ENCODE measurements at places on chromosomes 2 and 18.

DNA sequence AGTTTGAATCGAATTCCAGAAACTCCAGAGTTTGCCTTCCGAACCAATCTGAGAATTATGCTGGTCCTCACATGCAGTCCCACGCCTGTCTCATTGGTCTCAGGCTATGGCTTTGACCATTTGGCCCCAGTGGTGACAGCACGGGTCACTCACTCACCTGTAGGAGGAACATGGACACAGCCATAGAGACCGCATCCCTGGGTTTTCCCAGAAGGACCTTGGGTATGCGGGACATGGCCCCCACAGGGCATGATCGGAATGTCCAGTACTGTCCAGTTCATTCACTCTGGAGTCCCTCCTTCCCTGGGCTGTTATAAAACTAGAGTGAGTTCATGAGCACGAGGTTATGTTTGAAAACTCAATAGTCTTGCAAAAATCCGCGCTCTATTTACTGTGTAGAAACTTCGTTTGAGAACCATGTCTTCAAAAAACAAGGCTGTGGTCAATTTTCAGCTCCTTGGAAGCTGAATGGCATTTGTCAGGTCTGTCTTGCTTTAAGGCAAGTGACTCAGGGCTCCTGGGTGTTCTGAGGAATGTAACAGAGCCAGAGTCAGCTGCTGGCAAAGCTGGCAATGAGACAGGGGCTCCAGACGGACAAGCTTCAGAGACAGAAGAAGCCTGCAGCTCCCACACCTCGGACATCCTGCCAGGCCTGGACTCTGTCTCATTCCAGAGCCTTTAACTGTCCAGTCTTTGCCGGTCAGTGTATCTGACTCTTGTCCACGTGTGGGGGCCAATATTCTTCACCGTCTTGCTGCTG is 86.7 kb upstream of the TMEM18 start:
- no peak for DNase-seq

- DNase-seq = no peak
Observed at GRCh38 chr2:29562896-29563295, 358.5 kb downstream of the ALK start.

DNA sequence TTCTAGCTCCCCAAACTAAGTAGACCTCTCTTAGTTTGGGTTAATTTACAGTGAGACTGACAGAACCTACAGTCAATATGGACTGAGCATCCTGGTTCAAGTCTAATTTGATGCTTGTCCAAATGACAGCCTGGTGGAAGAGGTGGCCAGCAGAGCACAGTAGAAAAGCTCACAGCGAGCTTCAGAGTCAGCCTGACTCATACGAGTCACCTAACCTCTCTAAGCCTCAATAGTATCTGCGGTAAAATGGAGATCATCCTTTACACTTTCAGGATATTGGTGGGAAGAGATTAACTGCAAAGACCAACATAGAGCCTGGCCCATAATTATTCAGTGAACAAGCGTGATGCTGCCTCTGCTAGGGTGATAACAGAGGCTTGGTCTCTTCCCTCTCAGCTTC is 54.5 kb downstream of the DOCK10 start:
- no peak for DNase-seq

- no peak for DNase-seq
Observed at GRCh38 chr2:216881411-216881810, 21.5 kb upstream of the TNP1 start.

GRCh38 chr18:58838165-58838860 is 26.4 kb upstream of the ZNF532 start:
- no peak for DNase-seq

- DNase-seq = no peak
Observed at GRCh38 chr2:30127016-30127893, 19.6 kb upstream of the YPEL5 start.

DNA sequence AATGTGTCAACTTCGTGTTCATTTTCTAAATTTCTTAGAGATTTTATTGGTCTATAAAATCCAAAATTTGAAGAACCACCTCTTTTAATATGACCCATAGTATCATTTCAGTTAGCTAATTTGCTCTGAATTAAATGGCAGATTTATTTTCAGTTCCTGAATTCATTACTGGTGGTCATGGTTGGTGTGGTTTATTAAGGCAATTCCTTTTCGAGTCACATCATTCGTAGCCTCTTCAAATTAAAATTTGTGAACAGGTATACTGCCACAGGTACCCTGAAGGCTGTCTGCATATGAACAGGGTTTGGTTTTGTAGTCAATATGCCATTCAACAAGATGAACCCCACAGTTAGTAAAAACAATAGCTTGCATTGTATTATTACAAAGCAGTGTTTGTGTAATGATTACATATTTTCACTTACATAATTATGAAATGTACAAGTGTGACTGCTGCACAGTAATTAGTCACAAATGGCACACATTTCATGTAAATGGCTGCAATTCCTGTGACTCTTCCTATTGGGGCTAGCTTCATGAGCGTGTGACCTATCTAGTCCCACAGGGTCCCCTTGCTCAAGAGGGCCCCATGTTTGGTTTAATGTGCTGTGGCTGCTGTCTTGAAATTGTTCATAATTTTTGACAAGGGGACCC is 48.9 kb downstream of the CDC42EP3 start:
- no peak for DNase-seq

DNA sequence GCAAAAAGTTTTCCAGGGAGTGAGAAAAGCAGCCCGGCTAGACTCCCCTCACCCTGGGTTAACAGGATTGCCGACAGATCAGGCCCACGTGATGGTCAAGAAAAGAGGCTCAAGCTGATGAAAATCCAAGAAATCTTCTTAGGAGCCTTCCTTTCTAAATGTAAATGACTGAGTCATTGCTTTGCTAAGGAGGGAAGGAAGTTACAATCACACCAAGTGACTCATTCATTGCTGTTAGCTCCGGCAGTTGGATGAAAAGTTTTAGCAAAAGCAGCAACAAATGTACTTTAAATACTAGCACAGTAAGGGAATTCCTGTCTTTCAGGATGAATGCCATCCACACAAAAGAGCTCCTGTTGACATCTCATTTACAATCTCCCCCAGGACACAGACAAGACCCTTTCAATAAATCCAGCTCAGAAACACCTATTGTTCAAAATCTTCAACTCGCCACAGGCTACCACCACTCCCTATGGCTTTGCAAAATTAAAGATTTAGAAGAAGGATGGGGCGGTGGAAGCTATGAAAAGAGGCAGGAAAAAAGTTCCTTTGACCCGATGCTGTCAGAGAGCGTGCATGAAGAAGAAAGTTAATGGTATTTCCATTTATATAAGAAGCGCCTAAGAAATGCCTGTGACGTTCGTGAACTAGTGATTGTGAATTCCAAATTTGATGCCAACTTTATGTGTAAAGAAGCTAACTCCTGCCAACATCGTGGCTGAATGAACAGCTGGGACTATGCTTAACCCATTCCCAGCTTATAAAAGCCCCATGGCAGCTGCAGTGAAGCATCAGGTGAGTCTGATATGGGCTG is 153.7 kb downstream of the TGIF1 start:
- DNase-seq = no peak

DNA sequence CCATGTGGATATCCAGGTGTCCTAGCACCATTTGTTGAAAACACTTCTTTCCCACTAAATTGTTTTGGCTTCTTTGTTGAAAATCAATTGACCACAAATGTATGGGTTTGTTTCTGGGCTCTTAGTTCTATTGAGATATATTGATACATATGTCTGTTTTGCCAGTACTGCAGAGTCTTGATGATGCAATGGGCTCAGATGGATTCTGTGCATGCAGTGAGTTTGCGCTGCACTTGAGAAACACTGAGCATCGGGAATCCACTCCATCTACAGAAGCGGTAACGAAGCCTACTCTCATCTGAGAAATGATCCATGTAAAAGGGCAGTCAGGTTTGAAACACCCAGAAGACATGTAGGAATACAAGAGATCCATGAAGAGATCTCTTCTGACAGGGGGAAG is 21.9 kb upstream of the DNAJC10 start:
- DNase-seq = no peak

- no peak for DNase-seq
Observed at GRCh38 chr2:58146707-58147106, 94.4 kb downstream of the FANCL start.

DNA sequence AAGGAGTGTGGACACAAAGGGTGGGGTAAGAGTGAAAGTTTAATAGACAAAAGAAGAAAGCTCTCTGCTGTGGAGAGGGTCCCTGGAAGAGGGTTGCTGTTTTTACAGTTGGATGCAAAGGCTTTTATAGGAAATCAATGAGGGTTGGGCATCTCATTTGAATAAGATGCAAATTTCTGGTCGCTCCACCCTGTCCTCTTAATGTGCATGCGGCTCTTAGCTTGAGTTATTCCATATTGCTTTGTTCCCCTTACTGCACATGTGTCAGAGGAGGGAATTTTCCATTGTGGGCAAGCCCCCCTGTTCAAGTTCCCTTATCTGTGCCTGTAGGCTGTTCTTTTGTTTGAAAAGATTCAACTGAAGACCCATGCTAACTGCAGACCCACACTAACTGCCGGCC is 326.5 kb downstream of the BCL11A start:
- no peak for DNase-seq

DNA sequence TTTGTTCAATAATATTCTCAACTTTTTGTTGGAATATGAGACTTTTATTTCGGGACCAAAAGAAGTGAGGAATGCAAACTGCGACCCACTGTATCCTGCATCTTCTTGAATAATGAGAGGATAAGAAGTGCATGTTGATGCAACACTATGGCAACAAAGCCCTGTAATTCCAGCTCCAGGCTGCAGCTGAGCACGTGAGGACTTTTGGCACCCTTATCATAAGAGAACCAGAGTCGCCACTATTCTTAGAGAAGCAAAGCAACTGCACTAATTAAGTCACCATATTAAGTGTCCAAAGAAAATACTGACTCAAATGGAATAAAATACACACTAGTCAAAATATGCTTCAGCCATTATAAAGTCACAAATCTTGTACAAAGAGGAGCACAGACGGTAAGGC is 65.8 kb downstream of the FAM210A start:
- no peak for DNase-seq

GRCh38 chr2:85506768-85507181 is 32.2 kb upstream of the MAT2A start:
- DNase-seq = no peak

GRCh38 chr2:74577448-74577847 is 22.9 kb downstream of the DOK1 start:
- no peak for DNase-seq

DNA sequence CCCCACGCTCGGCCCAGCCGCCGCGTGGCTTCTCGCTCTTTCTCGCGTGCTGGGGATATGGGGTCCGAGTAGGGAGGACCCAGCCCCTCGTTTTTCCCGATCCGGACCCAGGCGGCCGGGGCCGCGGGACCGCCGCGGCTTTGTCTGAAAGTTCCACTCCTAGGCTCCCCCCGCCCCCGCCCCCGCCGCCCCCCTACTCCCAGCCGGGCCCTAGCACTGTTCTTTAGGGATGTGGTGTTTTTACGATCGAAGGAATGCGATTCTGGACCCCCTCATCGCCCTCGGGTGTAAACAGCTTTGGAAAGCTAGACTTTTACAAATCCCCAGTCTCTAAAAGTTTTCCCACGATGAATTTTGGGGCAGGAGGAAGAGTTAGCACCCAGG is 819 bp downstream of the TGIF1 start:
- no peak for DNase-seq

- no peak for DNase-seq
Observed at GRCh38 chr2:6947929-6948676, 30.9 kb downstream of the RNF144A start.

DNA sequence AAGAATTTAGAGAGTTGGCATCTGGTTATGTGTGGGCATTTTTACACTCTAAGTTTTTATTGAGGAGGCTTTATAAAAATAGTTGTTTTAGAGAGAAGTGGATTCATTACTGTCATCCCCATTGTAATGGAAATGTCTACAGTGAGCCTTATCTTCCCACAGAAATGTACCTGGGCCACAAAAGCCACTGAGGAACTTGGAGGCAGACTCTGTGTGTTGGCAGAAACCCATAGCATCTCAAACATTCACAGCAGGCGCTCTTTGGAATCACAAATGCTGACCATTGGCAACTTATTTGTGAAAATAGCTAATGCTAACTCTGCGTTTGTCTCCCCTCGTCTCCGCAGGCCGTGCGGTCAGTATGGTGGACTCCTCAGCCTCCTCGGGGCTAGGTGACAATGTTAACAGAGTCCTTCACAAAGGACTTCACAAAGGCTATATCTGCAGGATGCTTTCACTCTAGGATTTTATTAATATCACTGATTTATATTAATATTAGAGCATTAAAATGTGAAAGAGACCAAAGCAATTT is 689.1 kb upstream of the POU3F3 start:
- DNase-seq = no peak

- no peak for DNase-seq
Observed at GRCh38 chr2:84041506-84041905, 417.6 kb downstream of the SUCLG1 start.

GRCh38 chr2:160812830-160813505 is 319.4 kb upstream of the RBMS1 start:
- DNase-seq = no peak

- DNase-seq = no peak
Observed at GRCh38 chr2:70009762-70010575, 48.5 kb upstream of the ASPRV1 start.

- DNase-seq = no peak
Observed at GRCh38 chr2:29129586-29130281, 14.5 kb downstream of the CLIP4 start.

DNA sequence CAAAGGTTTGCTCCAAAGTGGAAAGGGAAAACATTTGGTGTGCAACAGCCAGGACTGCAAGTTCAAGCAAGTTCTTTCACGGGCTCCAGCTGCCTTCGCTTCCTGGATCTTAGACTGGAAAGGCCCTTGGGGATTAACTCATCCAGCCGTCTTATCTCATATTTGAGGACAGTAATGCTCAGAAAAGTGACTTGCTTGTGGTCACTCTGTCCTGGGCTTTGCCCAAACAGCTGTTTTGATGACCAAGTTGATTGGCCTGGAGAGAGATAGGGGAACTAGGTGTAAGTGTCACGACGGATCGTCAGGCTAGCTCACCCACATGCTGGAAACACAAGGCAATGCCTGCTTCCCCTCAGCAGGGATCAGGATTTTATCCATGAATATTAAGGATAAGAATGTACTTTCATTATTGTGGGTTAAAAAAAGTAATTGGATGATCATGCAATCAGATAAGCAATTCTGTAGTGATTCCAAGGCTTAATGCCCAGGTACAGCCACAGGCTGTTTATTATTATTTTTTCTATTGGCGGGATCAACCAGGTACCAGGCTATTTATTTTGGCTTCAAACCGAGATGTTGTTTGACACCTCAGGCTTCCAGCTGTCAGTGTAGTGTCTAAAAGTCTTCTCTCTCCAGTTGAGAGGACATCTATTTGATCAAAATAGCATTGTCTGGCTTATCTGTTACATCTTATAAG is 162.5 kb upstream of the EPAS1 start:
- DNase-seq = no peak

GRCh38 chr2:101238930-101239759 is 13.5 kb upstream of the CNOT11 start:
- DNase-seq = no peak

GRCh38 chr2:45821558-45822271 is 170.2 kb downstream of the PRKCE start:
- peak; percentile 77 for DNase-seq

GRCh38 chr18:58590254-58590653 is 38.6 kb downstream of the ALPK2 start:
- DNase-seq = no peak

GRCh38 chr2:113000436-113000835 is 4.8 kb upstream of the IL36A start:
- no peak for DNase-seq
